Urinary bladder (tissue), 4 donors: ENCODE measurements at places on chromosomes 5 and 9.

DNA sequence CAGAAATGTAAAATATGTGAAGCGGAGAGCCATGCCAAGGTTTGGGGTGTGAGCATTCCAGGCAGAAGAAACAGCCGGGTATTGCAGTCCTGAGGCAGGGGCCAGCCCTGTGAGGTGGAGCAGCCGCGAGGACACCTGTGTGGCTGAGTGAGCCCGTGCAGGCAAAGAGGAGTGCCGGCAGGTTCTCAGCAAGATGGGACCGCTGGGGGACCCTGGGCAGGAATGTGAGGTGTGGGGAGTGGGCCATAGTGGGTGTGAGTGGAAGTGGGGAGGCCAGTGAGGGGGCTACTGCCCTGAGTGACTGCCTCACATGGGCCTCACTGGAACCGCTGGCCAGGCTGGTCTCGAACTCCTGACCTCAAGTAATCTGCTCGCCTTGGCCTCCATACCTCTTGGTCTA, 8.1 kb upstream of the PRR7 start:
- DNase-seq = no peak

DNA sequence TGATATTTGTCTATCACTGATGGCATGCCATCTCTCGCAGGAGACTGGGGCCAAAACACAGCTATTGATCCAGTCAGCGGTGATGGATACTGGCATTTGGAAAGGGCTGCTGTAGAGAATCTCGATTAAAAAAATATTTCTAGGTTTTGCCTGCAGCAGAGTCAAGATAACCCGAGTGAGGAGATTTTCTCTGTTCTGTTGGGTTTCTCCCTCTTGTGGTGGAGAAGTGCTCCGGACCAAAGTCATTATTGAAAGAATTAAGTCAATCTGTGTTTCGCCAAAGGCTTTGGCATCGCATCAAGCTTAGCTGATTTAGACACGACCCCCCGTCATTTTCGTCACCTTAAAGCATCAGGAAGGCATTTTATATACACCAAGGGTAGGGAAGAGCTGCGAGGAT, 97.1 kb upstream of the IRX2 start:
- DNase-seq = no peak

GRCh38 chr5:159441441-159441840, 111.2 kb upstream of the IL12B start:
- no peak for DNase-seq

DNA sequence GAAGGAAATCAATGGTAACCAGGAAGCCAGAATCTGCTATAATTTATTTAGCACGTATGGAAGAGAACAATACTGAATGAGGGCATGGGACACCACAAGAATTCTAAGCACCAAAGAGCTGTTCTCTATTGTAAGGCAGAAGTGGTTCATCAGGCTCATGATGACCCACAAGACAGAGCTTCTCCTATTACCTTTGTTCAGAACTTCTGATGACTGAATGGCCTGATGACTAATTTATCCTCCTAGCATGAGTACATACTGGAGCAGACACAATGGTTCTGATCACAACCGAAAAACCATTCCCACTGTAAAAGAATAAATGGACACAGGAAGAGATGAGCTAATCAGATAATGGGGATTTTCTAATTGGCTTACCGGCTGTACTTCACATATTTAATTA, 329.8 kb upstream of the PDE4D start:
- no peak for DNase-seq

DNA sequence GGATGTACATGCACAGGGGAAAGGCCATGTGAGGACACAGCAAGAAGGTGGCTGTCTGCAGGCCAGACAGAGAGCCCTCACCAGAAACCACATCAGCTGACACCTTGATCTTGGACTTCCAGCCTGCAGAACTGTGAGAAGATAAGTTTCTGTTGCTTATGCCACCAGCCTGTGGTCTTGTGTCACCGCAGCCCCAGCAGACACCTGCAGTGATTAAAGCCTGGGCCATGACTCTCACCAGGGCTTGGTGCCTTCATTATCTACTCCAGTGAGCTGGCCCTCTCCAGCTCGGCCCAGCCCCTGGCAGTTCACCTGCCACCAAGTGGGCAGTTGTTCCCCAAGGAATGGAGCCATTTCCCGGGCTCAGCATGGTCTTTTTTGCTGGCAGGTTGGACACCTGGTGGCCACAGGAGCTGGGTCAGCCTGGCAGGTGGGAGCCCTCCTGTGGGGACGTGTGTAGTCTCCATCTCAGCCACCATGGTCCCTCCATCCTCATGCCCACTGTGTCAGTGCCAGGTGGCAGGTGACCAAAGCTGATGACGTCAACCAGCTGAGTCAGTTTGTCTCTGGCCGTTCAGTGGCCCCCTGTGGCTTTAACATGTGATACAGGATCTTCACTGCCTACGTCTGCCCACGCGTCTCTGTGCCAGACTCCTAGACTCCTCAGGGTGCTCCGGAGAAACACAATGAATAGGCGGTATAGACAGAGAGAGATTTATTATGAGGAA, 99.9 kb upstream of the PPP1R26 start:
- no peak for DNase-seq

DNA sequence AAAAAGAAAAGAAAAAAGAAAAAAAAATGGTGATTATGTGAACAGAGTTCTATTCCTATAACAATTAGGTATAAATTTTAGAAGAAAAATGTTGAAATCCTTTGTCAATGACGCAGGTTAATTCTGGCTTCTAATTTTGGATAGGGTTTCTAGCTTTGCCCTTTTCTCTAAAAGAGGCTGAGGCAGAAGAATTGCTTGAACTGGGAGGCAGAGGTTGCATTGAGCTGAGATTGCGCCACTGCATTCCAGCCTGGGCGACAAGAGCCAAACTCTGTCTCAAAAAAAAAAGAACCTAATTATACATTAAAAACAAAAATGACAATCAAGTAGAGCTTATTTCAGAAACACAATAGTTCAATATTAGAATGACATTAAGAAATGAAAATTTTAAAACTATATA, 2.9 kb downstream of the STXBP1 start:
- no peak for DNase-seq

DNA sequence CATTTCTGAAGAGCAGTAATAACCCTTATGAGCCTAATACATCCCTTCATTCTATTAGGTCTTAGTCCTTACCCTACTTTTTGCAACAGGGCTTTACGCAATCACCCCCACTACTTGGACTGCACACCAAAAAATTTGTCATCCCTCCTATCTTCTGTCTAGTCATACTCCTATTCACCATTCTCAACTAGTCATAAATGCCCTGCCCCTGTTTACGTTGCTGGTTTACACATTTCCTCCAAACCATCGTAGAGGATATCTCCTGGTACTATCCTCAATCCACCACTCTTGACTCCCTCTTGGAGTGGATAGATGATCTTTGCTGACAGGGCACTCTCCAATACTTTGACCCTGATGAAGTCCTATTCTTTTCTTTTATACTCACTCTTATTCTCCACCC, 98.2 kb upstream of the CCNG1 start:
- DNase-seq = no peak

GRCh38 chr5:105752801-105753200, 1917.9 kb downstream of the EFNA5 start:
- DNase-seq = no peak
